Non-pigmented ciliary epithelial cell (primary cell): ENCODE measurements at places on chromosomes 5 and 9.

- no peak for DNase-seq
These were observed at the start of gene NOTCH1 for GRCh38 chr9:136545965-136546696. NOTCH1 (minus strand) TSS chr9:136546048; CDS start chr9:136545786, 262 bp downstream.

- no peak for DNase-seq
These were observed 138.1 kb upstream of the PIK3R1 start for GRCh38 chr5:68077349-68077894.

DNA sequence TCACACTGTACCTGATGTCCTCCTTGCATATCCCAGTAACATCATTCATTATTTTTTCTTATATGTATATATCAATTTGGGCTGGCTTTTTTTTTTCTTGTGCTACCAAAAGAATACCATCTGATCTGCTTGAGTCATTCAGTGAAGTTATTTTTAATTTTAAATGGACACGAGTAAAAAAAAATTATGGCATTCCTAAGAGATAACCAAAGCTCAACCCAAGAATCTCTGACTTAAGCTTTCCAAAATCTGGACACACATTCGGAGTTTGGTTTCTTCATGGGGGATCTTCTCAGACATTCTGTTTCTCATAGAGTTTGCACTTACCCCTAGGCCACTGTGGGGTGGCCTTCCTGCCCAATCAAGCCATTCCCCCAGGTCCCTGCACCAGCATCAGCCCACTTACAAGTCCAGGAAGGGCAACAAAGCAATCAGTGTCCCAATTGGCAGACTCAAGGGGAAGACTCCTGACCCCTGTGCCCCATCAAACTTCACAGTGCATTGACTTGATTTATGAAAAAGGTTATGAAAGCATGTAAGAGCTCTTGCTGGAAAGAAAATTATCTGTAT is 49.2 kb upstream of the SPDL1 start:
- DNase-seq, result no peak

GRCh38 chr9:129908906-129909305 is 73.6 kb downstream of the USP20 start:
- DNase-seq, result no peak

DNA sequence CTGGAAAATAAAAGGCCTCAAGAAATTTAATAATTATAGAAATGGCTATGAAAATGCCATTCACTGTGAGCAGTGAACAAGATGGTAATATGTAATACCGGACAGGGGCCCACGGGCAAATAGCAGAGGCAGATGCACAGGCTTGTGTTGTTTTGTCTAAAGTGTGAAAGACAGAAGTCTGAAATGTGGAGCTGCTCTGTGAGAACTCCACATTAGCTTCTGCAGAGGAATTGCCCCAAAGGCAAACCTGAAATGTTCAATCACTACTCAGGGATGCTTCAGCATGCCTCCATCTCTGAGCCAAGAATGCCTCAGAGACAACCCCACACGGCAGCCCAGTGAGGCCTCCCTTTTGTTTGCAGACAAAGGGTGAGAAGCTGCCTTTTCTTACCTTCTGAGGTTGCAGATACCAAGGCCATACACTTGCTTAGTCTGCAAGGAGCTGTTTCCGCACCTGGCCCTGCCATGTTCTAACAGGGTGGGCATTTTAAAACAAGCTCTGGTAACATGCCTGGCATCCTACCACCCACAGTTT is 124.3 kb upstream of the CXCL14 start:
- DNase-seq, result no peak
